Activated CD8-positive, alpha-beta memory T cell treated with anti-CD3 and anti-CD28 coated beads for 1 hour (primary cell): ENCODE measurements at places on chromosomes 16 and 17.

GRCh38 chr16:23164736-23165135 is 15.5 kb upstream of the USP31 start:
- DNase-seq: no peak

GRCh38 chr16:25978218-25978617 is 286.5 kb downstream of the HS3ST4 start:
- no peak for DNase-seq

GRCh38 chr17:56674401-56674925 is 81.0 kb downstream of the NOG start:
- DNase-seq: no peak

GRCh38 chr17:77287432-77288068 is 146.8 kb downstream of the SEC14L1 start:
- no peak for DNase-seq

- DNase-seq: no peak
These were observed 169.8 kb downstream of the DNAH9 start for GRCh38 chr17:11768106-11768505.

- no peak for DNase-seq
These were observed 21.5 kb downstream of the DCAF7 start for GRCh38 chr17:63571632-63572310.

GRCh38 chr17:18978050-18978449 is 26.1 kb downstream of the SLC5A10 start:
- DNase-seq: no peak

GRCh38 chr16:23959072-23959751 is 123.4 kb downstream of the PRKCB start:
- DNase-seq: no peak

DNA sequence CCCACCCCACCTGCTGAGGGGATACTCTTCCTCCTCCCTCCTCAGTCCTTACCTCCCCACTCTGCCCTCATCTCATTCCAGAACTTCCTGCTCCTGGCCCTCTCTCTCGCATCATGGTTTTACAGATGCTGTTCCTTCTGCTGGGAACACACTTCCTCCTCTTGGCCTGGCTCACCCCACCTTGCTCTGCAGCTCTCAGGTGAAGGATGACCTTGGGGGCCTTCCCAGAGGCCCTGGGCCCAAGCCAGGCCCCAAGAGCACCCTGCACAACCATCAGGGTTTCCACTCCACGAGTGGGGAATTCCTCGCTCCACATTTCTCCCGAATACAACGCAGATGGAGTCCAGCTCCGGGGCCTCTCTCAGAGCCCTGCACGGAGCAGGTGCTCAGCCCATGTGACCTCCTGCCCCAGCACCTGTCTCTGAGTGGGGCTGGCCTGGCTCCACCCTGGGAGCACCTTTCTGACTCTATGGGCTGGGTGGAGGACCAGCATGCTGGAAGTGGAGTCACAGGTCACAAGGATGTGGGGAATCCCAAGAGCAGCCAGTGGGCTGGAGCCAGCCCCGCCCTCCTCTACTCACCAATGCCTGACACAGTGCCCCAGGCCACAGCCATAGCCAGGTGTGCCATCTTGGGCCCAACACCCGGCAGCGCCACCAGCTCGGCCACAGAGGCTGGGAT is 4.5 kb downstream of the NTHL1 start:
- no peak for DNase-seq

- DNase-seq: no peak
These were observed 245.7 kb upstream of the CIBAR2 start for GRCh38 chr16:85357924-85358505.

- DNase-seq: no peak
These were observed 13.5 kb downstream of the ANKRD11 start for GRCh38 chr16:89476811-89477261.

GRCh38 chr16:50499254-50499653 is 48.9 kb upstream of the NKD1 start:
- DNase-seq: no peak

DNA sequence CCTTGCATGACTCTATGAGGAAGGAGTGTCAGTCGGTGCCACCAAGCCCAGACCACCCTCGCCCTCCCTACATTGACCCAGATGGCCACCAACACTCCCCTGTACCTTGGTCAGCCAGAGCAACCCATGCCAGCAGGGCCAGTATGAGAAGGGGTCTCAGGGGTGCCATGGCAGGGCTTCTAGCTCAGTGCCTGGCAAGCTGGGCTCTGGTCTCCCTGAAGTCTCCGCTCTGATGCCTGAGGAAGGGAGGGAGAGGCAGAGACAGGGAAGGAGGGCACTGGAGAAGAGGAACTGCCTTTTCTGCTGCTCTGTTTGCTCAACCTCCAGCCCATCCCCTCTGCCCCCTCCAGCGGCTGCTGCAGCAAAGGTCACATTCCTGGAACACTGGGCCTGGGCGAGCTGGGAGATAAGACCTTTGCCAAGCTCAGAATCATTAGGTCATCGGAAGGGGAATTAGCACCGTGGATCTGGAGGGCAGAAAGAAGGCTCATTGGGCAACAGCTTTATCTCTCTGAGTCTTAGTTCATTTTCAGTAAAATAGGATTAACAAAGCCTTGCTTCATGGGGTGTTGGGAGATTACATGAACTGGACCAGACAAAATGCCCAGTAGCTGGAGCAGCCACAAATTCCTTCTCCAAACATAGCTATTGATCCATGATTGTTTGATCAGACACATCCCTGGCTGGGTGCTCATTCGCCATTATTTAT is at the start of gene VTN:
TSS of gene VTN (minus strand) at position 273 of the 709 bp plus-strand sequence. CDS start at position 169, 104 bp downstream.
- no peak for DNase-seq

GRCh38 chr17:32307658-32308057 is 34.3 kb downstream of the C17orf75 start:
- no peak for DNase-seq

GRCh38 chr17:81083125-81083765 is 48.3 kb downstream of the BAIAP2 start:
- no peak for DNase-seq

- DNase-seq: no peak
These were observed 28.9 kb upstream of the MAP3K14 start for GRCh38 chr17:45345554-45346215.

- no peak for DNase-seq
These were observed 501 bp upstream of the AP2B1 start for GRCh38 chr17:35586569-35587073.

DNA sequence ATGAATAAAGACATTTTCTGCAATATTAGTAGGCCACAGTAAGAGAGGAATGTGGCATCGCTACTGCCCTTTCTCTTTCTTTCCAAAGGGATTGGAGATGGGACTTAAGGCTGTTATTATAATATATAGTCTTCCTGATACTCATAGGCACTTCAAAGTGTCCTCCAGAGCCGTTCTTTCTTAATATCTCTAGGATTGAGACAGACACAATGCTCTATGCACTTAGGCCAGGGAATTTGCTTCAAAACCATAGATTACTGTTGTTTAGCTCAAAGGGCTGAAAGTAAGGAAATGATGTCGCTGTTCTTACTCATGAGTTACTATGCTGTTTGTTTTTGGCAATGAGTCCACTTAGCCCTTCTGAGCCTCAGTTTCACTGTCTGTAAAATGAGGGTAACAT is 590.5 kb downstream of the CDH11 start:
- no peak for DNase-seq

DNA sequence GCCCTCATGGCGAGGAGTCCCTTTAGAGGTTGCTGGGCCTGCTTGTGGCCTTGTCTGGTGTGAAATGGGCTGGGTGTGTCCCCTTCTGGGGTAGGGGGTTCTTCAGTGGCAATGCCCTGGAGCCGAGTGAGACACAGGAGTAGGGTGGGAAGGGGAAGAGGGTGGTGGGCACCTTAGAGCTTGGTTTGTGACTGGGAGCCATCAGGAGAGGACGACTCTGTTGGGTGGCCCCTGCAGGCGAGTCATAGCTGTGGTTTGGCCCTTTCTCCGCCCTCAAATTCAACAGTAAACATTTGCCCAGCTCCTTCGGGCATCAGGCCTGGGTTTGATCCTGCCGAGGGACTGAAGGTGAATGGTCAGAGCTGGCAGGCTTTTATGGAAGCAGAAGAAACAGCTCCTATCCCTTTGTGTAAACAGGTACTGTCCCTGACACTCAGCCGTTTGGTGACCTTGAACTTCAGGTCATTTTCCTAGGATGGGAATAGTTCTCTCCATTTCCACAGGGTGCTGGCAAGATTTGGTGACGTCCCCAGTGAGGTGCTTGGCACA is 2.9 kb downstream of the E4F1 start:
- DNase-seq: no peak

DNA sequence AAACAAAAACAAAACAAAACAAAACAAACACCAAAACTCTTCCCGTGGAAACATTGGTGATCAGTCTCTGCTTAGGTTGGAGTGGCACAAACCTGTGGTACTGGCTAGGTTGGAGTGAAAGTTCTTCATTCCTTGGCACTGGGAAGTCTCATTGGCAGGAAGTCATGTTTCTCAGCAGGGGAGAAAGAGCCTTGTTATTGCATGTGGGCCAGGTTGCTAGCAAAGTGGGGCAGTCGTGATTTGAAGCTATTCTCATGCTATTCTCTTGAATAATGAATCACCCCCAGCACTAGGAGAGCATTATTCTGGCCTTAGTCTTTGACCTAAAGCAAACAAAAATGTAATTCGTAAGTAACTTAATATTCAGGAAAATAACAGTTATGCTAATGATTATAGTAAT is 24.3 kb upstream of the B4GALNT2 start:
- no peak for DNase-seq

- DNase-seq: no peak
These were observed 39.9 kb upstream of the SDK2 start for GRCh38 chr17:73684183-73684582.
